Activated CD4-positive, alpha-beta T cell treated with anti-CD3 and anti-CD28 coated beads, Interleukin-2, amount 10 ng/mL, durations not matched to agents 7 days and 5 days (primary cell): ENCODE measurements at places on chromosomes 12 and 14. TPM values are rescaled to one million over a fixed set of nuclear protein-coding genes. Genes with fewer than 3 reads are reported as not detected.

CIROP gene
- total RNA-seq: not detected

MNAT1 gene
- total RNA-seq: 39.8 TPM

TAS2R13 gene
- 1.0 TPM for total RNA-seq

TMTC2 gene
- 2.5 TPM for total RNA-seq

LRRIQ1 gene
- not detected for total RNA-seq

AREL1 gene
- total RNA-seq: 44.2 TPM

- no peak for DNase-seq
- no peaks in the 10 kb centered on the region for H3K36me3 ChIP-seq
- no peaks in the 10 kb centered on the region for H3K4me1 ChIP-seq
- no peak overlapping the region for H3K4me3 ChIP-seq
Measured at GRCh38 chr12:82411546-82412230, 53.4 kb downstream of the METTL25 start.

DNA sequence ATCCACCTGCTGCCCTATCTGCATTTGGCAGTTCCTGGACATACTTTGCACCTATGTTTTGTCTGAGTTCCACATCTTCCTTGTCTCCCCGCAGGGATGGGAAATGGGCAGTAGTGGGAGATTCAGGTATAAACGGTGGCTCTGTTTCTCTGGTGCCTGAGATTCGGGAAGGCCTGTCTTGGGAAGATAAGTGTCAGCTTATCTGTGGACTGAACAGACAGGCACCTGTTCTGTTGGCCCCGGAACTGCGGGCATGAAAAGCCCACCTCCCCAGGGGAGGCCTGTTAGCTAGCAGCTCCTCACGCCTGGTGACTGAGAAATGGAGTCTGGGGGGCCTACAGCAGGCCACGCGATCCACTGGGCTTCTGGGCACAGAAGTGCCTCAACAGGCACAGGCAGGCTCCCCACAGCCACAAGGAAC is 5.8 kb downstream of the PHB2 start:
- no peaks in the 10 kb centered on the region for H3K27me3 ChIP-seq
- H3K36me3 ChIP-seq: peaks cover 56% of the 10 kb centered on the region
- peaks cover 72% of the 10 kb centered on the region for H3K4me1 ChIP-seq
- DNase-seq: no peak

- H3K36me3 ChIP-seq: no peaks in the 10 kb centered on the region
- peaks cover 3% of the 10 kb centered on the region for H3K4me1 ChIP-seq
- H3K4me3 ChIP-seq: no peak overlapping the region
- no peak for DNase-seq
- no peak overlapping the region for H3K27ac ChIP-seq
- no peaks in the 10 kb centered on the region for H3K27me3 ChIP-seq
Measured at GRCh38 chr12:122688291-122688690, 14.9 kb downstream of the HCAR2 start.

DNA sequence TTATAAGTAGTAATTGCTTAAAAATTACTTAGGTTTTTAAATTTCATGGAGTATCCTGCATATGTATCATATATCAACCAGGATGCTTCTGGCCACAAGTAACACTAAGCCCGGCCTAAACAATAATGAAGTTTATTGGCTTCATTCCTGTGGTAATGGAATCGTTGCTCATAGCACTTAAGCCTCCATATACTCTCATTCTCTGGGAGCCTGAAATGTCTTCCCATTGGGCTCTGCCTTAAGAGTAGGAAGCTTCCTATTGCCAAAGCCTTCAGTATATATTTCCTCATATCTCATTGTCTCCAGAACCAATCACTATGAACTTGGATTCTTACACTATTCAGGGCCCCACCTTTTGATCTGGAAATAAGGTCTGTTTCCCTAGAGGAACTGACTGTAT is 83.8 kb upstream of the DNM1L start:
- H3K4me1 ChIP-seq: peaks cover 15% of the 10 kb centered on the region
- DNase-seq: no peak
- no peak overlapping the region for H3K27ac ChIP-seq
- no peaks in the 10 kb centered on the region for H3K36me3 ChIP-seq
- H3K4me3 ChIP-seq: no peak overlapping the region

- DNase-seq: peak; percentile 49
- H3K4me1 ChIP-seq: peaks cover 65% of the 10 kb centered on the region
- peaks cover 3% of the 10 kb centered on the region for H3K36me3 ChIP-seq
- peak overlapping the region; percentile 81 for H3K4me3 ChIP-seq
- H3K27ac ChIP-seq: peak overlapping the region; percentile 71
Measured at GRCh38 chr12:53232646-53233461, 845 bp upstream of the RARG start.

DNA sequence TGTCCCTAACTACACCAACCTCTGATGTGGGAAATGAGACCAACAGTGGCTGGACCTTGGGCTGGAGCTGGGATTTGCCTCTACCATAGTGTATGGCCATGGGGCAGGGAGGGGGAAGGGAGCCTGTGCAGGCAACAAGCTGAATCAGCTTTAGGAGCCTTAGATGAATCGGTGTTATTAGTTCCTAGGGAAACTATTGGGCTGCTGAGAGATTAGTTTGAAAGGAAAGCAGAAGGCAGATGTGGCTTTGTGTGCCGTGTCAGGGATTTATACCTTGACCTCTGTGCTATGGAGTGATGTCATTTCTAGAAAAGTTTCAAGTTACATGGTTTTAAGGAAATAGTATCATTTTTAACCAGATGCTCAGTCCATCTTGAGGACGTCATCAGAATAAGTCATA is 19.5 kb upstream of the GAS2L3 start:
- no peaks in the 10 kb centered on the region for H3K4me1 ChIP-seq
- no peaks in the 10 kb centered on the region for H3K36me3 ChIP-seq
- H3K27ac ChIP-seq: no peak overlapping the region
- no peak overlapping the region for H3K4me3 ChIP-seq
- H3K27me3 ChIP-seq: no peaks in the 10 kb centered on the region

DNA sequence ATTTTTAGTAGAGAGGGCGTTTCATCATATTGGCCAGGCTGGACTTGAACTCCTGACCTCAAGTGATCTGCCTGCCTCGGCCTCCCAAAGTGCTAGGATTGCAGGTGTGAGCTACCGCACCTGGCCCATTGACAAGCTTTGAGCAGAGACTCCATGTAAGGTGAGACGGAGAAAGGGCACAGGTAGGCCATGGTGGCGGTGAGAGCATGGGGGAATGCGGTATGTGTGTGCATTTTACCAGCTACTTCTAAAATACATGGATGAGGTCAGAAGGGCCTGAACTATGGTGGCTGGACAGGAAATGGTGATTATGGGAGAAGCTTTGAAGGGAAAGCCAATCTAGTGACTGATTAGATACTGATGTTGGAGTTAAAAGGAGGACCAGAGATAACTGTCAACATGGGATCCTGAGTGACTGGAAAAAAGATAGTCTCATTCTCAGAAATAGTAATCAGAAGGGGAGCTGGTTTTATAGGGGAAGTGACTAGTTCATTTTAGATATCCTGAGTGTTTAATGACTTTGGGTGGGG is 21.9 kb upstream of the PTPRB start:
- no peak for DNase-seq
- H3K4me3 ChIP-seq: no peak overlapping the region
- H3K36me3 ChIP-seq: no peaks in the 10 kb centered on the region
- H3K4me1 ChIP-seq: peaks cover 10% of the 10 kb centered on the region

DNA sequence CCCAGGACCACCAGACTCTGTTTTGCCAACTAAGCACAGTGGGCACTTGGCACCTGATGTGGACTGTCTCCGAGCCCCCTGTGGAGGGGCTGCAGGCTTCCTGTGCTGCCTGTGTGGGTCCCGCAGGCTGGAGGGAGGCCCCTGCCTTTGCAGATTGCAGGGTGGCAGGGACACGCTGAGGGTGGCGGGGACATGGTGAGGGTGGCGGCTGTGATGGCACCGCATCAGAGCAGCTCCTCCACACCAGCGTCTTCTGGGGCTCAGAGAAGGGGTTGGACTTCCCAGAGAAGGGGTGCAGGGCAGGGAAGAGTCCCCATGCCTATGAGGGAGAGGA is 8.1 kb downstream of the ZFYVE21 start:
- H3K27me3 ChIP-seq: no peaks in the 10 kb centered on the region
- no peak for DNase-seq
- H3K36me3 ChIP-seq: no peaks in the 10 kb centered on the region
- peaks cover 15% of the 10 kb centered on the region for H3K4me1 ChIP-seq
- no peak overlapping the region for H3K27ac ChIP-seq

GRCh38 chr12:59403259-59403932 is 192.4 kb upstream of the SLC16A7 start:
- peaks cover 3% of the 10 kb centered on the region for H3K4me1 ChIP-seq
- H3K36me3 ChIP-seq: no peaks in the 10 kb centered on the region
- no peak overlapping the region for H3K27ac ChIP-seq

DNA sequence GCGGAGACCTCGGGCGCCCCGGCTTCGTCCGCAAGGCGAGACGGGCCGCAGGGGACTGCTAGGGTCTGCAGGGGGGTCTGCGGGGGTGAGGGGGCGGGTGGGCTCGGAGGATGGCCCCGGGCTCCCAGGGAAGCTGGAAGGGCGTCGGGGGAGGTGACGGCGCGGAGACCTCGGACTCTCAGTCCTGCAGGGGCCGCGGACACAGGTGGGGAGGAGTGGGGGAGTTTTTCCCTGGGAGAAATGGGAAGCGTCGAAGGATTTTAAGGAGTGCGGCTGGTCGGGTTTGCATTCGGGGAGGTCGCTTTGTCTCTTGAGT is 25.9 kb downstream of the ZBTB42 start:
- no peak overlapping the region for H3K27ac ChIP-seq
- H3K4me1 ChIP-seq: peaks cover 23% of the 10 kb centered on the region

GRCh38 chr12:105862163-105862821 is 276.5 kb downstream of the NUAK1 start:
- H3K4me3 ChIP-seq: no peak overlapping the region
- H3K4me1 ChIP-seq: no peaks in the 10 kb centered on the region
- no peak for DNase-seq
- H3K27me3 ChIP-seq: no peaks in the 10 kb centered on the region
